GM12878 (cell line): ENCODE measurements at places on chromosomes 11 and 22. TPM values are rescaled to one million over a fixed set of nuclear protein-coding genes. Genes with fewer than 3 reads are reported as not detected.

Gene CRYBB3
- total RNA-seq: not detected in 2 replicates

DNA sequence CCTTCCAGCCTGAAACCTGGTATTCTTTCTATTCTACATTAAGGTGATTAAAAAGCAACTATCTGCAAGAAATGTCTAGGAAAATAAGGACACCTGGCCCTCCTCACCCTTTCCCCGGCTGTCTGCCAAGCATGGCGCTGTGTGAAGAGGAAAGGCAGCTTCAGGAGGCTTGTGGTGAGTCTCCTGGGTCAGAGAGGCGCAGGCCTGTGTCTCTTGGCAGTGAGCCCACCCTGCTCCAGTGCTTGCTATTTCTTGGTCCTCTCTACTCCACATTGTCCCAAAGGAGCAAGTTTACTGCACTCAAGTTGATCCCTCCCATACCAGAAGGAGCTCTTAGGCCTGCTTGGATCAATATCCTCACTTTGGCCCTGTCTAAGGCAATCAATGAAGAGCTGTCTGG, 520.7 kb upstream of the B3GAT1 start:
- no peaks in the 10 kb centered on the region for H3K27me3 ChIP-seq
- no peaks in the 10 kb centered on the region for H3K4me1 ChIP-seq
- H3K27ac ChIP-seq: no peak overlapping the region
- DNase-seq: no peak

GRCh38 chr22:30286813-30287647, 2.3 kb downstream of the CASTOR1 start:
- no peak overlapping the region for H3K4me3 ChIP-seq
- peaks cover 25% of the 10 kb centered on the region for H3K4me1 ChIP-seq
- H3K27ac ChIP-seq: no peak overlapping the region
- no peak for DNase-seq
- H3K36me3 ChIP-seq: no peaks in the 10 kb centered on the region
- no peaks in the 10 kb centered on the region; the same call in 1 of the 2 replicates for H3K27me3 ChIP-seq

Gene CNGA4
- total RNA-seq: 0.10 TPM in 1 of 2 replicates, not detected in the other

Gene CEP126
- 0.05 TPM in 1 of 2 replicates, not detected in the other for total RNA-seq

Gene LRRC4C
- not detected in 2 replicates for total RNA-seq

- no peak overlapping the region for H3K4me3 ChIP-seq
- H3K4me1 ChIP-seq: peaks cover 4% of the 10 kb centered on the region; the same call in 1 of the 2 replicates
- H3K27ac ChIP-seq: no peak overlapping the region
- no peaks in the 10 kb centered on the region for H3K27me3 ChIP-seq
- no peaks in the 10 kb centered on the region for H3K36me3 ChIP-seq
These were observed 44.9 kb downstream of the TMEM135 start for GRCh38 chr11:87082590-87082989.

DNA sequence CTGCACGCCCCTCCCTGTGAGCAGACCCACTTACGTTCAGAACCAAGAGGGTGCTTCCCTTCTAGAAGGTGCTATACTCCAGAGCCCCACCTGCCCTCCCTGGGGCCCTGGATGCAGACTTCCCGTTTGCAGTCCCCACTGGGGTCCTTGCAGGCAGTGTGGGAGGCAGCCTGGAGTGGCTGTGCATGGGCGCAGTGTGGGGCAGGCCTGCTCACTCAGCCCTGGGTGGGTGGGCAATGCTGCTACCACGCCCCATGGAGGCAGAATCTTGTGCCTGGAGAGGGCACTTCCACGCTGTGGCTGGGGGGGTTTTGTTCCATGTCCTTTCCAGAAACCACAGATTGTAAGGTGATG, 116.2 kb downstream of the KCNQ1OT1 start:
- H3K27ac ChIP-seq: no peak overlapping the region
- no peak overlapping the region for H3K4me3 ChIP-seq
- H3K36me3 ChIP-seq: no peaks in the 10 kb centered on the region

GRCh38 chr11:67309166-67309565, 5.8 kb downstream of the SSH3 start:
- H3K36me3 ChIP-seq: no peaks in the 10 kb centered on the region
- no peak overlapping the region for H3K27ac ChIP-seq
- no peaks in the 10 kb centered on the region for H3K4me1 ChIP-seq
- no peak overlapping the region for H3K4me3 ChIP-seq

GRCh38 chr11:115199481-115200069, 304.6 kb downstream of the CADM1 start:
- H3K4me3 ChIP-seq: no peak overlapping the region
- no peak for DNase-seq
- H3K36me3 ChIP-seq: no peaks in the 10 kb centered on the region
- H3K27ac ChIP-seq: no peak overlapping the region
- peaks cover 3% of the 10 kb centered on the region; the same call in 1 of the 2 replicates for H3K27me3 ChIP-seq
- H3K4me1 ChIP-seq: peaks cover 5% of the 10 kb centered on the region; the same call in 1 of the 2 replicates

Gene OR2AG1
- total RNA-seq: not detected in 2 replicates

Gene CNIH2
- 1.2 and 2.0 TPM in 2 replicates for total RNA-seq

DNA sequence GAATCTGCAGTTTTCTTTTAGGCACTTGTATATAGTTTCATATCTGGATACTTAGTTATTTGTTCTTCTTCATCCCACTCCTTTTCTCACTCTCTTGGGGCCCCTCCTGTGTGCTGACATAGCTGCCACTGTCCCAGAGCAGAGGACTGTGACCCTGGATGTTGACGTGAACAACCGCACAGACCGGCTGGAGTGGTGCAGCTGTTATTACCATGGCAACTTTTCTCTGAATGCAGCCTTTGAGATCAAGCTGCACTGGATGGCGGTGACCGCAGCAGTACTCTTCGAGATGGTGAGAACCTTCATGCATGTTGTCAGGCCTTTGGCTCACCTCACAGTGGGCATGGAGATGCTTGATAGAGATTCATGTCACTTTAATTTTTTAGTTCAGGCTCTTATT, 50.9 kb upstream of the YWHAH start:
- no peak overlapping the region for H3K27ac ChIP-seq
- H3K4me3 ChIP-seq: no peak overlapping the region
- no peaks in the 10 kb centered on the region for H3K4me1 ChIP-seq
- peaks cover 16% of the 10 kb centered on the region for H3K36me3 ChIP-seq

DNA sequence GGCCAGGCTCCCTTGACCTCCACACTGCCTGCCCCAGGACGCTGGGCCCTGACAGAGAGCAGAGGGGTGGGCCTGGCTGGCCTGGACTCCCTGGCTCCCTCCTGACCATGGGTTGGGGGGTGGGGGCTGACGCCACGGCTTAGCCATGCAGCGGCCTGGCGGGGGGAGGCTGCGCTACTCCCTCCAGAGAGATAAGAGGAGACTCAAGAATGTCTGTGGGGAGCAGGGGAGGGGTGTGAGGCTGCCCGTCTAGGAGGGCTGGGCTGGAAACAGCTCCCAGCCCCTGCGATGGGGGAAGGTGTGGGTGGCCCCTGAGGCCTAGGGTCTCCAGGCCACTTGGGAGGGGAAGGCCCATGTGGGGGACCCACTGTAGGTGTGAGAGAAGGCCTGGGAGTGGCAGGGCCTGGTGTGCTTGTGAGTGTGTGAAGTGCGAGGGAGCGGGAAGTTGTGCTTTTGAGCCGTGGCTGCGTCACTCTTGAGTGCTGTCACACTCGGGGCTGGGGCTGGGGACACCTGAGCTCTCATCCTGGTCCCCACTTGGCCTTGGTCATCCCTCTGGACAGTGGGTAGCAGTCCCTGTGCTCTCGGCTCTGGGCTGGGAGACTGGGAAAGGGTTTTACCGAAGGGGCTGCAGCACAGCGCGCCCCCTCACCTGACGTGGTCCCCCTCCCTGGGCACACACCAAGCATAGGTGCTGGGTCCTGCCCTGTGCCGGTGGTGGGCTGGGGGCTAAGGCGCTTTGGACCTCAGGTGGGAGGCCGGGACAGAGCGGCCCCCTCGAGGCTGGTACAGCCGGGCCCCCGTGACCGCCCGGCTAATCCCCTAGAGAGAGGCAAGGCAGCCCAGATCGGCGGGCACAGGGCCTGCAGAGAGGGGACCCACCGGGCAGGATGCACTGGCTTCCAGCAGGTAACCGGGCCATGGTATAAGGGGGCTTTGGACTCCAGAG, 2.4 kb downstream of the MYRF start:
- peaks cover 8% of the 10 kb centered on the region for H3K4me1 ChIP-seq
- no peak for DNase-seq
- no peaks in the 10 kb centered on the region for H3K27me3 ChIP-seq
- H3K4me3 ChIP-seq: no peak overlapping the region

Gene TMEM45B
- 0.13 TPM in 1 of 2 replicates, not detected in the other for total RNA-seq

- no peak overlapping the region for H3K27ac ChIP-seq
- no peaks in the 10 kb centered on the region for H3K4me1 ChIP-seq
- no peak overlapping the region for H3K4me3 ChIP-seq
- H3K36me3 ChIP-seq: no peaks in the 10 kb centered on the region
- DNase-seq: no peak
These were observed 346.8 kb downstream of the JRKL start for GRCh38 chr11:96736601-96737000.
